ENCODE measurements at places on chromosomes 13 and 19.

GRCh38 chr19:35153701-35154524, 622 bp upstream of the FXYD5 start:
- peak; percentile 69 for DNase-seq

DNA sequence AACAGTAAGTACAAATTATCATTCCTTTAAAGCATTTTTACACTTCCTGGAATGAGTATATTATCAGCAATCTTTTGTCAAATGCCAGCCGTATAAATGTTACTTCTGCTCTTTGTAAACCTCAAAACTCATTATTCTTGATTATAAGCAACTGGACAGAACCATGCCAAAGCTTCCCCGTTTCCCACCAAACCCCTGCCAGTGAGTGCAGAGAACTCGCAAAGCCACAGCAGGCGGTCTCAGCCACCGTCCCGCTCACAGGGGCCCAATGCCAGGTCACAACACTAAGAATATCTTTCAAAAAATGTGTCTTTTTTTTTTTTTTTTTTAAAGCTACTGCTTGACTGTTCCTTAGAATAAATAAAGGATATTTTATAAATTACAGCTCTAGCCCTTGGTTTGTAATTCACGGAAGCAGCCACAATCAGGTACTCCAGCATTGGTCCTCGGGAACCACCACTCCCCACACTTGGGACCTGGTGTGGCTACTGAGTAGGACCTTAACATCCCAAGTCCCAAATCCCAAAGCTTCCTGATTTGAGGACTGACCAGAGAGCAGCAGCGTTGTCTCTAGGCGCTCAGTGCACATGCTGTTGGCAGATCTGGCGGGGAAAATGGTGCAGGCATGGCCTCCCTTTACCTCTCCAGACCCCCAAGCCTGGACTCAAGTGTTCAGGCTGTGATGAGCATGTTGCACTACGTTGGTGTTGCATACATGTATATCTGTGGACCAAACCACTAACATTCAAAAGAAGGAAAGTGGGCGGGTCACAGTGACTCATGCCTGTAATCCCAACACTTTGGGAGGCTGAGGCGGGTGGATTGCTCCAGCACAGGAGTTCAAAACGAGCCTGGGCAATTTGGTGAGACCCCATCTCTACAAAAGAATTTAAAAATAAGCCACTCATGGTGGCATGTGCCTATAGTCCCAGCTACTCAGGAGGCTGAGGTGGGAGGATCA, 19.0 kb downstream of the KCTD15 start:
- no peak for DNase-seq

DNA sequence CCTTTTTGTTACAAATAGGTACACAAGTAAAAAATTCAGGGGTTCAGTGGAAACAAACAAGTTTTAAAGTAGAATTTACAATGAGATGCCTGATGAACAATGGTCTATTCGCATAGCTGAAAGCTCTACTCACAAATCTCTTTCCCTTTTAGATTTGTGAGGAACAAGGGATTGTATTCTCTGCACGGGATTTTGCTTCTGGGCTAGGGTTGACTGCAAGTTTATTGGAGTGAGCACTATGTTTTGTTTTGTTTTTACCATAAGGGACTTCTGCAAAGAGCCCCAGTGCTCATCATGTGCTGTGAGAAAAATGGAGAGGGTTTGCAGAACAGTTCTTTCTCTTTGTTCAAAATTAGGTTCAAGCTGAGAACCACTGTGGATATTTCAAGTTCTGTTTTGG, 160.5 kb downstream of the DLEU7 start:
- no peak for DNase-seq

GRCh38 chr13:75666646-75667351, 30.7 kb downstream of the LMO7 start:
- no peak for DNase-seq

- no peak for DNase-seq
Observed at GRCh38 chr13:79534596-79534995, 53.6 kb downstream of the NDFIP2 start.

- DNase-seq, result no peak
Observed at GRCh38 chr19:4539693-4540581, at the start of gene LRG1. Gene LRG1 (minus strand): TSS chr19:4540036. CDS start chr19:4540013, 23 bp downstream.

DNA sequence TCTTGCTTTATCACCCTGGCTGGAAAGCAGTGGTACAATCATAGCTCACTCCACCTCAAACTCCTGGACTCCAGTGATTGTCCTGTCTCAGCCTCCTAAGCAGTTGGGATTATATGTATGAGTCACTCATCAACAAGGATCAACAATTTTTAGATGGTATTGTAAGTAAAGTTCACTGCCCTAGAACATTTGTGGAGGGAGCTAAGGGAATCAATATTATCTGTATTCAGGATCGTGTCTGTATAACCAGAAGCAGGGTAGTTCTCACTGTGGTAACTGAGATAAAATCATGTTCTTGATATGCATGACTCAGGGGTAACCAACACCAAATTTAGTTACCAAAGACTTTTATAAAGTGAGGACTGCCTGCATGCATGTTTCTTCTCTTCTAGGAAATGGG, 27.0 kb downstream of the ZMYM5 start:
- no peak for DNase-seq

DNA sequence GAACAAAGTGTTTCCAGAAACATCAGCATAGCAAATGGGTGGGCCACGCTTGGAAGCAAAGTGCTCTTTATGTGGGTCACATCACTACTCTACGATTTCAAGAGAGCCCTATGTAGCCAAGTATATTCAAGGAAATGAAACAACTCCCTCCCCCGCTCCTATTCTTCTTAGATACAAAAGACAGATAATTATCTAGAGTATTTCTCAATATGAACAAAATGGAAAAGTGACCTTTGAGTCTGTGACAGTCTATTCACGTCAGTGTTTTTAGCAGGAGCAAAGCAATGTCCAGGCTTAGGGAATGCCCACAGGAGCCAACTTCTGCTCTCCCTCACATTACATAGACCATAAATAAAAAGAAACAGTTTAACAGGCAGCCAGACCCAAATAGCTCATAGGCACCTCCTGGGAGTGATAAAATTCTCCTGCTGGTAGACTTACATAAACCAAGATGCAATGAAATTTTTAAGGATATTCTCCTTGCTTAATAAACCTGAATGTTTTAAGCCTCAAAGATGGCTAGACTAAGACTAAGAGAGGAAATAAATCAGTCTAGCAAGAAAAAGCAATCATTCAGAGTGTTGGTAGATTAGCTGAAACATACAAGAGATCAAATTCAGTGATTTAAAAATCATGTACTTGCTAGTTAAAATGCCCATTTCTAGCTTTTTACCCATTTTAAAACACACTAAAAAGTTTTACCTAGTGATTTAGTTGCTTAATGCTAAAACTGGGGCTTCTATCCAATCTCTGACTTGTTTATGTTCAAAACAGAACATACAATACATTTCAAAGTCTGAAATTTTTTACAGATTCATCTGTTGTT, 182.8 kb downstream of the RGCC start:
- no peak for DNase-seq

- DNase-seq, result no peak
Observed at GRCh38 chr19:41412953-41413352, 14.2 kb downstream of the B3GNT8 start.
